Stimulated activated CD4-positive, alpha-beta T cell treated with anti-CD3 and anti-CD28 coated beads, Interleukin-15, amount 100 ng/mL, for 1 hour (primary cell): ENCODE measurements at places on chromosomes 4 and X.

DNA sequence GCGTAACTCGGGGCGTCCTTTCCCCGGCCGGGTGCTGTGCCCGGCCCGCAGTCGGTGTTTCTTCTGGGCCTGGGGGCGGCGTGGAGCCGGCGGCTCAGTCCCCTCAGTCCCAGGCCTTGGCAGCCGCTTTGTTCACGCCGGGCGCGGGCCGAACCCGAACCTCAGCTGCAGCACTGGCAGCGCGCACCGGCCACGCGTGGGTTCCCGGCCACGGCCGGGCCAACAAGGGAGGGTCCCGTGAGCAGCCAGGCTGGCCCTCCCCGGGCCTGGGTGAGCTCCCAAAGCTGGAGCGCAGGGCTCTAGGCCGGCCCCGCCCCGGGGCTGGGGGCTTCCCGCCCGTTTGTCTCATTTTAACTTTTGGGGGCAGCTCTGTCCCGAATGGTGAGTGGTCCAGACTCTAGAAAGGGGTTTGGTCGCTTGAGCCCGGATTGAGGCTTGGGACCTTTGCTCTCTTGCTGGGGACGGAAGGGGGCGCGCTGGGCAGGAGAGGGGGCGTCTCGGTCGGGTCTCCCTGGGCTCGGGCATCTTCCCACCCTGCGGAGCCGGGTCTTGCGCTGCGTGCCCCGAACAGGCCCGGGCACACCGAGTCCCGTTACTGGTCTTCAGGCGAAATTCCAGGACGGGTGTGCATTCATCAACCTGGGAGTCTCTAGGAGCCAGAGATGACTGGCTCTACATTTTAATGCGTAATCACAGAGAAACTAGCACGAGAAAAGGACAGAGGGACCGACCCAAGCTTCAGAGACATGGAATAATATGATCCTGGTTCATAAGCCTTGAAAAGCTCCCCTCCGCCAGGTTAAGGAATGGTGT is 177.1 kb downstream of the CBR4 start:
- no peak for DNase-seq

- DNase-seq = no peak
Observed at GRCh38 chrX:5528057-5528456, 700.6 kb downstream of the NLGN4X start.

DNA sequence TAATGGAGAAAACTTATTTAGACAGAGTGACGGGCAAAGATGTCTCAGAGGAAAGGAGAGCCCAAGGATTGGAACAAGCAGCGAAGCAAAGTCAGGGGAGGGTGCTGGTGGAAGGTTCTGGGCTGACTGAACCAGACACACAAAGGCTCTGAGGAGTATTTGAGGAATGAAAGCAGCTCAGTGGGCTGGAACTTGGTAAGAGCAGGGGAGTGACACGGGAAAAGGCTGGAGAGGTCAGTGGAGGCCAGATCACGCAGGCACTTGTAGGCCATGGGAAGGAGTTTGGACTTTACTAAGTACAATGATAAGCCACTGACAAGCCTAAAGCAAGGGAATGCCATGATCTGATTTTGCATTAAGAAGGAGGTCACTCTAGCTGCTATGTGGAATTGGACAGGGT is 71.4 kb downstream of the TSC22D3 start:
- no peak for DNase-seq

DNA sequence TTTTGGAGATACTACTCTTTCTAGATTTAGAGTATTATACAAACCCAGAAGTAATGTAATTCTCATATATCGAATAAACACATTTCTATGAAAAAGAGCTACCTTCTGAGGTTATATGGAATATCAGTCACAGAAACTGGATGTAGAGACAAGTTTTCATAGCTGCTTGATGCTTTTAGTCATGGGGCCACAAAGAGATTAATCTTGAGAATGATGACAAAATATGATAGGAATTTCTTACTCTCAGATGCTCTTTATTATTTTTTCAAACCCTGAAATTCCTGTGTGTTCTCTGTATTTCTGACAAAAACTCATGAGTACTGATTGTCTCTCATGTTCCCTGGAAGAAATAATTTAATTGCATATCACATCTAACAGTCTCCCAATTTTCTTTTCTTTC is 662.5 kb downstream of the RAPGEF2 start:
- no peak for DNase-seq

GRCh38 chr4:2497931-2498330 is 29.0 kb downstream of the RNF4 start:
- no peak for DNase-seq

GRCh38 chr4:79281566-79282359 is 44.1 kb downstream of the NAA11 start:
- DNase-seq = no peak

DNA sequence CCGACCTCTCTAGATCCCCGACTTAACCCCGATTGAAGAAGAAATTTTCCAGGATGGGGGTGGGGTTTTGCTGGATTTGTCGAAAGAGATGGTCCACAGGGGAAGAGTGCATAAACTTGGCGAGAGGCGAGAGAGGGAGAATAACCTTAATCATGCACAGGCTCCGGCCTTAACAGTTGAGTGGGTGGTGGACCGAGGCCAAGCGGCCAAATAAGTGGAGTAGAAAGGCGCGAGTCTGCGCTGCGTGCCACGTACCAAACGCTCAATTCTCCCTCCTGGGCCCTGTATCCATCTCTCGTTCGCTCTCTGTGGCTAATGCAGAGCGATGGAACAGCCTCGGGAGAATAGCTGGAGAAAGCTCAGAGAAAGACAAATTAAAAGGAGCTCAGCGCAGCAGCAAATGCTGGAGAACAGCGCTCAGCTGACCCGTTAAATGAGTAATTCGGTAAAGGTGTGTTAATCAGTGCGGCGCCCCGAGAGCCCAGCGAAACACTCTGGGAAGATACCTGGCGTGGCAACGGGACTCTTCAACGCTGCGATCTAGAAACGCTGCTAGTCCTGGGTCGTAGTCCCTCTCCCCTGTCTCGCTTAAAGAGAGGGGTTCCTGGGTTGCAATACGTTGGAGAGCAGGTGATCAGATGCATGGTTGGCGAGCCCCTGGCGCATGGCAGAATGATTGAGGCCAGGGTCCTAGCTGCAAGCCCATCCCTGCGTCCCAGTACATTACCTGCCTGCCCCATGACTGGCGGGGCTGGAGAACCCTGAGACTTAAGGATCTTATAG is 887 bp upstream of the IL1RAPL2 start:
- DNase-seq = no peak

- no peak for DNase-seq
Observed at GRCh38 chrX:20988804-20989203, 385.4 kb upstream of the CNKSR2 start.

GRCh38 chr4:165433529-165433928 is 54.7 kb downstream of the CPE start:
- no peak for DNase-seq

GRCh38 chr4:68373513-68373912 is 23.6 kb upstream of the YTHDC1 start:
- DNase-seq = peak; percentile 18

- DNase-seq = no peak
Observed at GRCh38 chr4:141899103-141899502, 262.7 kb downstream of the IL15 start.

DNA sequence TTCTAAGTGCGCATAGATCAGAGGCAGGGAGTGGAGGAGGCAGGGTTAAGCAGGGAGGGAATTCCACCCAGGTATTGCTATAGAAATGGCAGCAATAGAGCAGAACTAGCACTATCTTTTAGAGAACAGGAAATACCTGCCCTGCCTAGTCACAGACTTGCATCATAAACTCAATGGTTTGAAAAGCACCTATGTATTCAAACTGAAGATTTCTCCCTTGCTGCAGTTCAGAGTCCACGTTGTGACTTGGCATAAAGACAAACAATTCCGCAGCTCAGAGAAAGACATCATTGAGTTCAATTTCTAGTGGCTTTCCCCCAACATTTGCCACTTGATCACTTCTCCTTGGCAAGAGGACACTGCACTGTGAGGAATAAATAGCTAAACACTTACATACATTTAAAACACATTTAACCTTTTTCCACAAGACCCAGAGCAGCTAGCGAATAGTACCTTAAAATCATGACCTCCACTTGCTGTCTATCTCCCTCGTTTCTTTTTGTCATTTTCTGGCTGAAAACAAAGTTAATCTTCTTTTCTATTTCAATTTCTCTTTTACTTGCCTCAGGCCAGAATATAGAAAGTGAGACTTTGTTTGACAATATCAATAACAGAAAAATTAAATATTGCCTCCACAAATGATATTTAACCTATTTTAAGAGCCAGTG is 42.4 kb downstream of the SLC7A11 start:
- no peak for DNase-seq

- DNase-seq = no peak
Observed at GRCh38 chr4:145513020-145513621, 31.5 kb downstream of the SMAD1 start.

DNA sequence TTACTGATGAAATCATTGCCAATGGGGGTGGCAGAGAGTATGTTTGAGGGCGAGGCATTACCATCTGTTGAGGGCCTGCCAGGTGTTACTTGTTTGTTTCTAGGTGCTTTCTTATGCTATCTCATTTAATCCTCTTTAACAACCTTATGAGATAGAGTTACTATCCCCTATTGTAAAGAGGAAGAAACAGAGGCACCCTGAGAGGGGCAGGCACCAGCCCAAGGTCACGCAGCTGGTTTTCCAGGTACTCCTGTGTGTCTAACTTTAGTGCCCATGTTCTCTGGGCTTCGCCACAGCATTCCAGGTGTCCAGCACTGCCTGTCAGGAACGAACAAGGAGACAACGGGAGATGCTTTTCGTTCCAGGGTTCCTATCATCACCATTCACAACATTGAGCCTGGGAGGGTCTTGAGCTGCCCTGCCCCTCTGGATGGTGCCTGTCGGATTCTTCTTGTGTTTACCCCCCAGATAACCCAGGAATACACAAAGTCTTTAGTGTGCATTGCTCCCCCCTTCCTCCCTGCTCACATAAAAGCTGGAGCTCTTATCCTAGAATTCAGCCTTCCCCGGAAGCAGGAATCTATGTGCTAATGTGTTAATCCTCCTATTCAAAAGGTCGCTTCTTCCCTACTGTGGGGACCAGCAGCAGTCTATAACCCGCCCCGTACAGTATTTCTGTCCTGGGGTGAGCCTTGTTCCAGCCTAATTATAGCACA is 24.9 kb upstream of the GPC4 start:
- no peak for DNase-seq

- no peak for DNase-seq
Observed at GRCh38 chr4:94407846-94408245, 43.9 kb upstream of the PDLIM5 start.
